ENCODE measurements at places on chromosomes 7 and 10. TPM values are rescaled to one million over a fixed set of nuclear protein-coding genes. Genes with fewer than 3 reads are reported as not detected.

DNA sequence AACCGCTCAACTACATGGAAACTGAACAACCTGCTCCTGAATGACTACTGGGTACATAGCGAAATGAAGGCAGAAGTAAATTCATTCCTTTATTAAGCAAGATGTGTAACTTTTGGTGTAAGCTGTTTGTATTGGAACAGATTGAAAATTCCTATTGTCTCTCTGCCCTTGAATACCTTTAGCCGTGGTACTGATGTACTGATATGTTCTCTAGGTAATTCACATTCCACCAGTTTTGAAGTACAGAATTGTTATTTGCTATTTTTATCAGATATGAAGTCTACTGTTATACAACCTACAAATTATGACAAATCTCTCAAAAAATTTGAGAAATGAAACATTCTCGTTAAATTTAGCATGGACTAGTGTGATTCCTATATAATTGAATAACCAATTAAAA is 17.7 kb downstream of the ZMYND11 start:
- DNase-seq = no peak
- no peaks in the 10 kb centered on the region for H3K27me3 ChIP-seq
- no peak overlapping the region for H3K27ac ChIP-seq
- peaks cover 19% of the 10 kb centered on the region for H3K36me3 ChIP-seq
- peaks cover 15% of the 10 kb centered on the region for H3K4me1 ChIP-seq

GRCh38 chr7:42319631-42320030 is 82.6 kb upstream of the GLI3 start:
- H3K36me3 ChIP-seq = no peaks in the 10 kb centered on the region
- H3K4me1 ChIP-seq = peaks cover 6% of the 10 kb centered on the region
- no peak overlapping the region for H3K4me3 ChIP-seq
- DNase-seq = no peak
- no peak overlapping the region for H3K27ac ChIP-seq
- peaks cover 4% of the 10 kb centered on the region for H3K27me3 ChIP-seq

GRCh38 chr7:19574131-19574530 is 134.7 kb downstream of the POLR1F start:
- no peaks in the 10 kb centered on the region for H3K27me3 ChIP-seq
- DNase-seq = no peak
- no peak overlapping the region for H3K4me3 ChIP-seq
- no peaks in the 10 kb centered on the region for H3K36me3 ChIP-seq

DNA sequence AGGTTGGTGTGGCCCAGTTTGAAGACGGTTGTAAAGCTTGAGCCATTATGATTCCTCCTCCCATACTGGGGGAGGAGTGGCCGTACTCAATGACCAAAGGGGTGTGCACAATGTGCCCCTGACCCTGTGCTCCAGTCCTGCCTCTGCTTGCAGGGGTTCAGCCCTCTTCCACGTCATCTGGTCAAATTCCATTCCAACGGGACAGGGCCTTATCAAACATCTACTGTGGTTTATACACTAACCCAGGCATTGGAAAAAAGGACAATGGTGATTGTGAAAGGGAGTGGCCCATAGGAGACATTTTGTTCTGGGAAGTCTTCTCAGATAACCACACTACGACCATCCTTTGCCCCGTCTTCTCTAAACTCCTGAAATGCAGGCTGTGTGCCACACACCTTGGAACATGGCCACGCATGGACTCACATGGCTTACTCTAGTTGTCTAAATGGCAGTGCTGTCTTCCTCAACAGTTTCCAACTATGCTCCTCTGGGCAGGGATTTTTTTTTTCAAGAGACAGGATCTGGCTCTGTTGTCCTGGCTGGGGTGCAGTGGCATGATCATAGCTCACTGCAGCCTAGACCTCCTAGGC is 103.0 kb downstream of the JCAD start:
- DNase-seq = no peak
- H3K27me3 ChIP-seq = no peaks in the 10 kb centered on the region
- no peak overlapping the region for H3K27ac ChIP-seq

- DNase-seq = no peak
- H3K36me3 ChIP-seq = peaks cover 31% of the 10 kb centered on the region
- H3K27ac ChIP-seq = no peak overlapping the region
- H3K27me3 ChIP-seq = no peaks in the 10 kb centered on the region
Measured at GRCh38 chr7:96667026-96667425, 42.6 kb downstream of the SEM1 start.

DNA sequence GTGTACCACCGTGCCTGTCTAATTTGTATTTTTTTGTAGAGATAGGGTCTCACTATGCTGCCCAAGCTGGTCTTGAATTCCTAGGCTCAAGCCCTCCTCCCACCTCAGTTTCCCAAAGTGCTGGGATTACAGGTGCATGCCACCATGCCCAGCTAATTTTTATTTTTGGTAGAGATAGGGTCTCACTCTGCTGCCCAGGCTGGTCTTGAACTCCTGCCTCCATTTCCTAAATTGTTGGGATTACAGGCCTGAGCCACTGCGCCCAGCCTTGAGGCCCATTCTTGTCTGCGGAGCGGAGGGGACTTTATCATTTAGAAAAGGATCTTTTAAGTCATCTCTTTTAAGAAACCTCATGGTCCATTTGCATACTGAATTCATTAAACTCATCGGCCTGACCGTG is 221.4 kb upstream of the SH2B2 start:
- no peak for DNase-seq
- H3K27me3 ChIP-seq = no peaks in the 10 kb centered on the region
- H3K27ac ChIP-seq = no peak overlapping the region
- no peak overlapping the region for H3K4me3 ChIP-seq
- H3K4me1 ChIP-seq = peaks cover 28% of the 10 kb centered on the region

GRCh38 chr7:91459539-91459938 is 195.3 kb downstream of the FZD1 start:
- H3K36me3 ChIP-seq = no peaks in the 10 kb centered on the region
- H3K4me3 ChIP-seq = no peak overlapping the region
- no peak overlapping the region for H3K27ac ChIP-seq

GRCh38 chr7:13197501-13197900 is 510.1 kb downstream of the ARL4A start:
- H3K27ac ChIP-seq = no peak overlapping the region
- no peak for DNase-seq
- H3K27me3 ChIP-seq = no peaks in the 10 kb centered on the region
- no peaks in the 10 kb centered on the region for H3K36me3 ChIP-seq
- H3K4me1 ChIP-seq = no peaks in the 10 kb centered on the region
- no peak overlapping the region for H3K4me3 ChIP-seq

- DNase-seq = no peak
- H3K36me3 ChIP-seq = no peaks in the 10 kb centered on the region
- H3K27me3 ChIP-seq = no peaks in the 10 kb centered on the region
- H3K27ac ChIP-seq = no peak overlapping the region
- H3K4me1 ChIP-seq = no peaks in the 10 kb centered on the region
Measured at GRCh38 chr7:110774071-110774470, 316.9 kb upstream of the LRRN3 start.

DNA sequence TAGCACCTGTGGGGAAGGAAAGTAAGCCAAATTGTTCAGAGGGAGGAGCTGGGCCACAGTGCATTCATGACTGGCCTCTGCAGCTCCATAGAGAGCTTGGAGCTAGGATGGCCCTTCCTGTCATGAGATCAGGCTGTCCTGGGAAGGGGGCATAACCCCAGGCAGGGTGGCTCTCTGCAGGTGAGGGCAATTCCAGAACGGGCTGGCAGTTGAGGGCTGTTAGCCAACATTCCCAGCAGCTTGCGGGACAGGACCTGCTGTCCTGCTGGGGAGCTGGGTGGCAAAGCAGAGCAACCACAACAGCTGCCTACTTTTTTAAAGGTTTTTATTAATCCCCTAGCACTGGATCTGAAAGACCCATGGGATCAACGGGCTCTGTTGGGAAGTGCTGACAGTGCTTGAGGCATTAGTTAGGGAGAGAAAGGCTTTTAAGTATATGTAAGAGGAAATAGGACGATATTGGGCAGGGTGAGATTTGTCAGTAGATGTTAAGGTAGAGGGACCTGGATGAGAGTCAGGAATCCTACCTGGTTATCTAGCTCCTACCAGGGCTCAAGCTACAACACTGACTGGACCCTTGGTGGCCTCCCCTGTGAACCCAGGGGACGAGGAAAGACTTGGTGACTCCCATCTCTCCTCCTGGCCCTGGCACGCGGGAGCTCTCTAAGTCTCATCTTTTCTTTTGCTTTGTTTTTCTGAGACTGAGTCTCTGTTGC is 77.8 kb downstream of the NAMPT start:
- H3K4me1 ChIP-seq = no peaks in the 10 kb centered on the region
- peaks cover 14% of the 10 kb centered on the region for H3K27me3 ChIP-seq
- no peaks in the 10 kb centered on the region for H3K36me3 ChIP-seq
- no peak overlapping the region for H3K4me3 ChIP-seq
- no peak overlapping the region for H3K27ac ChIP-seq

GRCh38 chr7:30437823-30438574 is 40.6 kb downstream of the NOD1 start:
- H3K27ac ChIP-seq = no peak overlapping the region
- H3K27me3 ChIP-seq = no peaks in the 10 kb centered on the region
- no peak overlapping the region for H3K4me3 ChIP-seq
- no peak for DNase-seq
- H3K4me1 ChIP-seq = peaks cover 38% of the 10 kb centered on the region

DNA sequence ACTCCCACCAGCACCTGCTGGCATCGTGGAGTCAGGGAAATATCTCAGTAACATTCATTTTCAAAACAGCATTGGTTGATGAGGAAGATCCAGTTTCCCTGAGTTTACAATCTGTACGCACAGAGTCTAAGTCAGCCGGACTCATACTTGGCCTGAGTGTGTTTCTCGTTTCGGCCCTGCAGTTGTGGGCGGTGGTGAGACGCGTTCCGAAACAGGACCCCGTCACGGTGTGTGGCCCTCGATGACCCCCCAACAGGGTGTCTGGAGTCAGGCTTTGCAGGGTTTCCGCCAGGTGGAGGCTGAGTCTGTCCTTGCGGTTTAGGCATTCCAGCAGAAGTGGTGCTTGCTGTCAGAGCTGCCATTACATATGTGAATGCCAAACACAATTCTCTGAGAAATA is 317.5 kb downstream of the DNAJB6 start:
- peaks cover 4% of the 10 kb centered on the region for H3K4me1 ChIP-seq
- no peaks in the 10 kb centered on the region for H3K27me3 ChIP-seq
- H3K27ac ChIP-seq = no peak overlapping the region
- DNase-seq = no peak
- H3K4me3 ChIP-seq = no peak overlapping the region

DNA sequence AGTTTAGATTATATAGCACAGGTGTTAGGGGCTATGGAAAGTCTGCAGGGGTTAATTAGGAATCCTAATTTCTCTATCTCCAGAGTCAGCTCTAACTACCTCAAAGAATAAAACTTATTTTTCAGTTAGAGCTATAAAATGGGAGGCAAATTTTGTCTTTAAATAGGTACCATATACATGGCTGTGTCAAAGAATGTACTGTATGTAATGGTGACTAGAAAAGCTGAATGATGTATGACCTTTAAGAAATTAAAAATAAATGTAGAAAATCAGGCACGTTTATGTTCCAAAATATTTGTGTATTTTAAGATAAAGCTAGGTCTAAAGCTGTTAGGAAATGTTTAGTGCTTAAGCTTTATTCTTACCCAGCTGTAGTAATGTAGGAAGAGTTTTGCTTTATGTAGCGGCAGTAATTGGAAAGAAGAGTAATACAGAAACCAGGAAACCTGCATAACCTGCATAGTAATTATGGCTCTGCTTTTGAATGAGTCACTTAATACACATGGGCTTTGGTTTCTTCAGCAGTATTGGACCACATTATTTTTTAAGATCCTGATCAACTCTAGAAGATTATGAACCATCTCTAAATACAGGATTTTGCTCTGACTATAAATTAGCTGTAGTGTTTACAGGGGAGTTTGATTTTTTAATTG is 85.0 kb downstream of the KMT2E start:
- peaks cover 28% of the 10 kb centered on the region for H3K4me1 ChIP-seq
- no peaks in the 10 kb centered on the region for H3K27me3 ChIP-seq
- no peak for DNase-seq
- peak overlapping the region; percentile 73 for H3K27ac ChIP-seq
- H3K36me3 ChIP-seq = peaks cover 78% of the 10 kb centered on the region

DNA sequence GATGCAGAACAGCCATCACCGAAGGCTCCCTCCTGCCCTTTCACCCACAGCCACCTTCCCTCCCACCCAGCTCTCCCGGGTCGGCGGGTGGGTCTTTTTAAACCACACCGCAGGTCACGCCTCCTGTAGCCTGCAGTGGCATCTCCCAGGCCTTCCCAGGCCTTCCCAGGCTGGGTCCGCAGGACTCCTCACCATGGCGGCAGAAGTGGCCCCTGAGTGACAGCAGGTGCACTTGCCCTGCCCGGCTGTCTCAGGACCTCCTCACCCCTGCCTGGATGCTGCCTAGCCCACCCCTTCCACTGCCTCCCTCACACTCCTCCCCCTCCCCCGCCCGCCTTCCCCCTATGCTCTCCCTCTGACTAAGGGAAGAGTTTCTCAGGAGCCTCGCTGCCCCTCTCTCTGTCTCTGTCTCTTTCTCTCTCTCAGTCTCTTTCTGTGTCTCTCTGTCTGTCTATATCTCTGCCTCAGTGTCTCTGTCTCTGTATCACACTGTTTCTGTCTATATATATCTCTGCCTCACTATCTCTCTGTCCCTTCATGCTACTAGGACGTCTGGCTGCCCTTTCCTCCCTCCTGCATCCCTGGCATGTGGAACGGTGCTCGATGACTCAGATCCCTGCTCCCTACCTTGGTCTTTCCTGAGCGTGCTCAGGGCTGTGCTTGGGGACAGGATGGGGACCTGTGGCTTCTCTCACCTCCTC is 57.5 kb downstream of the GLRX3 start:
- no peaks in the 10 kb centered on the region for H3K36me3 ChIP-seq
- H3K4me1 ChIP-seq = peaks cover 2% of the 10 kb centered on the region
- H3K4me3 ChIP-seq = no peak overlapping the region

- H3K4me1 ChIP-seq = peaks cover 32% of the 10 kb centered on the region
- no peak for DNase-seq
- peak overlapping the region; percentile 97 for H3K27ac ChIP-seq
- peaks cover 5% of the 10 kb centered on the region for H3K36me3 ChIP-seq
Measured at GRCh38 chr7:23106057-23106822, 655 bp downstream of the KLHL7 start.

GRCh38 chr7:133904776-133905175 is 222.4 kb upstream of the LRGUK start:
- H3K4me1 ChIP-seq = no peaks in the 10 kb centered on the region
- H3K27me3 ChIP-seq = no peaks in the 10 kb centered on the region
- H3K4me3 ChIP-seq = no peak overlapping the region
- H3K36me3 ChIP-seq = peaks cover 15% of the 10 kb centered on the region

GRCh38 chr7:1950452-1951158 is 280.5 kb downstream of the ELFN1 start:
- H3K4me3 ChIP-seq = no peak overlapping the region
- H3K27me3 ChIP-seq = no peaks in the 10 kb centered on the region
- peaks cover 9% of the 10 kb centered on the region for H3K4me1 ChIP-seq
- no peak for DNase-seq

- no peak overlapping the region for H3K27ac ChIP-seq
- H3K4me3 ChIP-seq = no peak overlapping the region
- H3K36me3 ChIP-seq = no peaks in the 10 kb centered on the region
- H3K27me3 ChIP-seq = peaks cover 11% of the 10 kb centered on the region
- H3K4me1 ChIP-seq = no peaks in the 10 kb centered on the region
Measured at GRCh38 chr7:3267966-3268690, 32.9 kb upstream of the SDK1 start.

Gene TRIM24
- total RNA-seq = 12.7 TPM

Gene SPDYE8
- not detected for total RNA-seq

Gene CHST12
- 10.3 TPM for total RNA-seq

Gene SHTN1
- not detected for total RNA-seq

Gene CDCA7L
- 70.3 TPM for total RNA-seq

Gene OR2A7
- 1.9 TPM for total RNA-seq

Gene STAM
- 25.5 TPM for total RNA-seq

Gene GBX1
- total RNA-seq = not detected

Gene XPNPEP1
- total RNA-seq = 70.6 TPM

Gene MYH16
- total RNA-seq = not detected

All from activated B cell treated with CpG ODN at 0.5 μM for 24 hours (primary cell).